Kasumi-1 (cell line): ENCODE measurements at places on chromosomes 3 and 15.

- DNase-seq: no peak
These were observed 38.2 kb downstream of the SHQ1 start for GRCh38 chr3:72810063-72810462.

- no peak for DNase-seq
These were observed 1.2 kb downstream of the UROC1 start for GRCh38 chr3:126516152-126516935.

DNA sequence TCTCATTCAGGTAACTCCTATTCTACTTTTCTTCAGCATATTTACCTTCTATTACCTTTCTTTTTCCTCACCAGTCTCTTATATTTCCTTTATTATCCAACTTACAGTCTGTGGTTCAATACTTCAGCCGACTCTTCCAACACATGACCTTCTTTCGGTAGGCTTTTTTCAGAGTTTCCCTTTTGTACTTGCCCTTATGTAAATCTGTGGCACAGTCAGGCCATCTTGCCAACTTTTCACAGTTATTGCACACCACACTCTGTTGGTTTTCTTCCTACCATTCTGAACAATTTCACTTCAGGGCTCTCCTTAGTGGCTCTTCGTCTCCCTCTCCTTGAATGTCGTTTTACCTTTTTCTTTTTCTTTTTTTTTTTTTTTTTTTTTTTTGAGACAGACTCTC is 427.8 kb downstream of the LPP start:
- DNase-seq: no peak

DNA sequence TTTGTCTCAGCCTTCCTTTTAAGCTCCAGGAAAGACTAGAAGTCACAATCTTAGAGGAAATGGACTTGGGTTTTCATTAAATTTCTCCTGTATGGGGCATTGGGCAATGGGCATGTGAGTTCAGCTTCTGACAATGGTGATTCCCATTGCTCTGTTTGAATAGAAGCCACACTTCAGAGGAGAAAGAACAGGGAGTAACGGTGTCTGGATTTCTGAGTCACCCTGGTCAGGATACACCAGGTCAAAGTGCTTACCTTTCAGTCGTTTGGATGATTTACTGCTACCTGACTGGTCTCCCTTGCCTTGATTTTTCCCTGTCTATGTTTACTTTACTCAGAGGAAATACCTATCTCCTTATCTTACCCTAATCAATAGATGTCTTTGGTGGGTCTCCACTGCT is 111.7 kb upstream of the VEPH1 start:
- DNase-seq: no peak

DNA sequence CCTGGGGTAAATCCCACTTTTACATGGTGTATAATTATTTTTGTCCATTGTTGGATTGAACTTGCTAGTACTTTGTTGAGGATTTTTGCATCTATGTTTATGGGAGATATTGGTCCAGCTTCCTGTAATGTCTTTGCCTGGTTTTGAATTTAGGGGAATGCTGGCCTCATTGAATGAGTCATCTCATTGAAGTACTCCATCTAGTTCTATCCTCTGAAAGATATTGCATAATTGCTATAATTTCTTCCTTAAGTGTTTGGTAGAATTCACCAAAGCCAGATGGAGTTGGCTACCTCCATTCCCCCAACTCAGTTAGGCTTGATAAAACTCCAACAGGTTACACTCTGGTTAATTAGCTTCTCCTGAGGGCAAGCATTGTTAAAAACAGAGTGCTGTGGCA is 237.4 kb upstream of the TGFBR2 start:
- no peak for DNase-seq

- peak; percentile 6 for DNase-seq
These were observed at the start of gene FAM81A for GRCh38 chr15:59437817-59438624. TSS of gene FAM81A (plus strand) at chr15:59438186. CDS start at chr15:59458627, 20,441 bp downstream.

DNA sequence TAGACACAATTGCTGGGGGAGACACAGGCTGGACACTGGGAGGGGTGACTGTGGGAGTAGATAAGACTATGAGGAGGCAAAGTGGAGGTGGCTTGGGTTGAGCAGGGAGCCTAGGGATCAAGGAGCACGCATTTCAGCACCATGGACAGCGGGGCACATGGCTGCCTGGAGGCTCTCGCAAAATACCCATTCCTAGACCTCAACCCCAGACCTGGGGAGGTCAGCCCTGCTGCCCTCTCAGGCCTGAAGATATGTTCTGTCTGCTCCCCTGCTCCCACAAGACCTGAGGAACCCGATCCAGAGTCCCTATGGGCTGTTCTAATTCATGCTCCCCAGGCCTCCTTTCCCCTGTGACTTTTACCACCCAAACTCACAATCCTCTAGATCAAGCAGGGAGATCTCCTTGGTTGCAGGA is 16.0 kb upstream of the CPEB1 start:
- DNase-seq: peak; percentile 24

DNA sequence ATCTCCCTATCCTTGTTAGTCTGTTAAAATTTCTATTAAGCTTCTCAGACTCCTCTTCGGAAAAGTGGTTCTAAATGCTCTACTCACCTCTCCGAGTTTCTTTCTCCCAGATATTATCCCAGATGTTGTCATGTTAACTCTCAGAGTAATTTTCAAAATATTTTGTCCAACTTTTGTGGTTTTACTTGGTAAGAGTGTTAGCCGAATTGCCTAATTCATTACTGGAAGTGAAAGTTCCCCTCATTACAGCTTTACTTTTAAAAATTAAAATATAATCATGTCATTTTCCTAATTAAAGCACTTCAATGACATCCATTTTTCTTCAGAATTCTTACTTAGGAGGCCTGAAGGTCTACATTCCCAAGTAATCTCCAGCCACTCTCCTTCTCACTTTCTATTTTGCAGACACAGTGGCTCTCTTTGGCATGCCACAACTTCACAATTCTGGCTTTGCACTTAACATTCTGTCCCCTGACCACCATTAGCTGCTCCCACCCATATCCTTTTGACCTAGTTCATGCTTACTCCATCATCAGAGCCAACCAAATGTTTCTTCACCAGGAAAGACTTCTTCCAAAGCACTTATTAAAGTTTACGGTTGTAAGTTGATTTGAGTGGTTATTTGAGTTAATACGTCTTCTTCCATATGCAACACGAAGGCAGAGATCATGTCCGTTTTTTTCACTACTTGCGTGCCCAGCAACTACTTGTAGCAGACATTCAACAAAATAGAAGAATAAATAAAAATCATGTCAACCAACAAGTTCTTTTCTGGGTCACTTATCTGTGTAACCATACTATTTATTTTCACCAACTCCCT is 10.2 kb upstream of the TIPARP start:
- no peak for DNase-seq
